ENCODE measurements at places on chromosomes 12 and 14.

DNA sequence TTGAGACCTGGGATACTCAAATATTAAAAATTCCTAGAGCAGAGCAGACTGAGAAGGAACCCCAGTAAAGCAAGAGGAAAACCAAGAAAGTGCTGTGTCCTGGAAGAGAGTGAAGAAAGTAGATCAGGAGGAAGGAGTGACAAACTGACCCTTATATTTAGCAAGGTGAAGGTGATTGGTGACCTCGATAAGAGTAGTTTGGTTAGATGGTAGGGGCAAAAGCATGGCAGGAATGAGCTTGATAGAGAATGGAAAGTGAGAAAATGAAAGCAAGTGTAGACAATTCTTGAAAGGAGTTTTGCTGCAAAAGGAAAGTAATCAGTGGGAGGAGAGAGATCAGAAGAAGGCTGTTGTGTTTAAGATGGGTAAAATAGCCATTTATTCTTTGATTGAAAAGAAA lies 51.1 kb downstream of the RASSF8 start:
- no peak for DNase-seq

GRCh38 chr12:15886372-15887042 lies 4.3 kb downstream of the STRAP start:
- no peak for DNase-seq

DNA sequence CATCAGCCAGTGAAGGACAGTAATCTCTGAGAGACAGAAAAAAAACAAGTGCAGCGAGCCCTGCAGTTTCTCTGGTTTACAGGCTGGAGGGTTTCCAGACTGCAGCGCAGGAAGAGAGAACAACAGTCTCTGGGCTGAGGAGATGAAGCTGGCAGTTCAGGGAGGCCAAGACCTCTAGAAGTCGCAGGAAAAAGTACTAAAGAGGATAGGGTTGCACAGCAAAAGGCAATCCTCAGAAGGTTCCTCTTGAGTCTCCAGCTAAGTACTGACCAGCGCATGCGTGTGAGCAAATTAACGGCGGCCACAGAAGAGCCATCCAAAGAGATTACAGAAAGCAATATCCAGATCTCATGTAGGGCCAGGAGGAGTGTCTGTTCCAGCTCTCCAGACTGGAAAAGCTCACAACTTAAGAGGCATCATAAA lies 12.2 kb upstream of the CCDC60 start:
- DNase-seq, result no peak

GRCh38 chr12:16358878-16359277 lies 11.4 kb downstream of the MGST1 start:
- no peak for DNase-seq

DNA sequence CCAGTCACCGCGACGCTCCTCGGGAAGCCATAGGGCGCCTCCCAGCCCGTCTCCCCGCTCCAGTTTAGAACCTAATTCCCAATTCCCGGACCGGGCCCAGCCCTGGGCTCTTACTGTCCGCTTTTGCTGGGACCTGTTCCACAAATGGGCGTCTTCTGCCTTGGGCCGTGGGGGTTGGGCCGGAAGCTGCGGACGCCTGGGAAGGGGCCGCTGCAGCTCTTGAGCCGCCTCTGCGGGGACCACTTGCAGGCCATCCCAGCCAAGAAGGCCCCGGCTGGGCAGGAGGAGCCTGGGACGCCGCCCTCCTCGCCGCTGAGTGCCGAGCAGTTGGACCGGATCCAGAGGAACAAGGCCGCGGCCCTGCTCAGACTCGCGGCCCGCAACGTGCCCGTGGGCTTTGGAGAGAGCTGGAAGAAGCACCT lies 797 bp downstream of the UNG start:
- DNase-seq, result peak; percentile 36

DNA sequence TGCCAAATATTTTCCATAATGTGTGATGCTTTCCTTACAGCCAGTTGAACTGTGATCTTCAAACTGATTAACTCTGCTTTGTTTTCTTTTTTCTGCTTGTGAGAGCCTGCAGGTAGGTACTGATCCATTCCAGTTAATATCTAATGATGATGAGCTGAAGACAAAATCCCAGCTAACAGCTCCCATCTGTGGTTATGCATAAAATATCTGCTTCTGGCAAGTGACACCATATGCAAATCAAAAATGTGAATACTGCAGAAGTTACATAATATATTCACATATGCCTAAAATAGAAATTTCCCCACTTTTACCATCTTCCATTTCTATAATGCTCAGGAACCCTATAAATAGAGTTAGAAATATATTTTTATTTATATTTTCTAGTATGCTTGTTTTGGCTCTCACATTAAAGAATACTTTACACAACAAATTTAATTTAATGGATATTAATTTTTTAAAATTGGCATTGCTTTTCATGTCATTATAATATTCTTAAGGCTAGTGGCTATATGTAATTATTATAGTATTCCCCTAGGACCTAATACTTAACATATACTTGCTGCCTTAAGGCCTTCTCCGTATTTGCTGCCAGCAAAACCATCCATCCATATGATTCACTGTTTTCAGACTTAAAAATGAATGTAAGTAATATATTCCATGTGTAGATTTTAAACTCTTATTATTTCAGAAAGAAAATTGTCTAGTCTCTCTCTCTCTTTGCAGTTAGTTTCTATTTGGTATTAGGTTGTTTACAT lies 83.8 kb downstream of the CCER1 start:
- DNase-seq, result no peak

DNA sequence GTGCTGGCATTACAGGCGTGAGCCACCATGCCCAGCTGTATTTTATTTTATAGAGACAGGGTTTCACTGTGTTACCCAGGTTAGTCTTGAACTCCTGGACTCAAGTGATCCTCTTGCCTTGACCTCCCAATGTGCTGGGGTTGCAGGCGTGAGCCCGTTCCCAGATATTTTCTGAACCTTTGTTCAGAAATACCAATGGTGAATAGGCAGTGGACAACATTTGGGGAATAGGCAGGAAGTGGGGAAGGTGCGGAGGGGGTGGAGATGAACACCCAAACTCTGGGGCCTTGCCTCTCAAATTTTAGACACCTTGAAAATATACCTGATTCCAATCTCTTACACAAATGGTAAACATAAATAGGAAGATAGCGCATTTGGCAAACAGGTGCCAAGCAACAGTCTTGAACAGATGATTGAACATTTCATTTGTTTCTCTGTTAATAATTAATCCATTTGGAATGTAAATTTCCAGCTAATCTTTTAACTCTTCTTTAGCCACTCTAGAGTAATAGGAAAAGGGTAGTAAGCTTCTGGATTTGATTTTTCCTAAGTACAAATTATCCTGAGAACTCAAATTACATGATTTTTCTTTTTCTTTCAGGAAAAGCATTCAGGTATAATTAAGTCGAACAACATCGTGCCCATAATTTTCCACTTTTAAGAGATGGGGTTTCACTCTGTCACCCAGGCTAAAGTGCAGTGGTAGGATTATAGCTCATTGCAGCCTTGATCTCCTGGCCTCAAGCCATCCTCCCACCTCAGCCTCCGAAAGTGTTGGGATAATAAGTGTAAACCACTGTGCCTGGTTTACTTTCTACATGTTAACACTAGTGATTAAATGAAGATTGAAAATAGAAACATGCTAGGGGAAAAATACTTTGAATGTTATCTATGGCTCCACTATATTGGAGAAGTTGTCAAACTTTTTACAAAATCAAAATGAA lies 22.9 kb upstream of the RNF34 start:
- DNase-seq, result no peak

- no peak for DNase-seq
Observed at GRCh38 chr12:50661300-50662115, 102.4 kb upstream of the ATF1 start.

DNA sequence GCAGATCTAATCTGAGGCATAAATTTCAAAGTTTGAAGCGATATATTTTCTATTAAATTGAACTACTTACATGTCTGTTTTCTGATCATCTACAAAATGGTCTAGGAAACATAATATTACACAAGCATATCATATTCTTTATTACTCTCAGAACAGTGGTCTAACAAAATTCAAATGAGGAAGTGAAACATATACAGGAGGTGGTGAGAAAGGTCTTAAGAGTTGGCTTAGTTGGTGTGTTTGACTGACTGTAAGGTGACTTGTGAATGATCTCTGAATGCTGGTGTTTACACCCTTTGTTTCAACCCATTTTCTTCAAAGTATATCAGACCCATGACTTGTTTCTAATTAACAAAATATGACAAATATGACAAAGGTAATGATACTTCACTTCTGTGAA lies 1156.8 kb downstream of the SLC16A7 start:
- no peak for DNase-seq

- DNase-seq, result no peak
Observed at GRCh38 chr14:85653029-85653428, 123.1 kb downstream of the FLRT2 start.

- no peak for DNase-seq
Observed at GRCh38 chr12:118061873-118062843, 1.2 kb upstream of the WSB2 start.

DNA sequence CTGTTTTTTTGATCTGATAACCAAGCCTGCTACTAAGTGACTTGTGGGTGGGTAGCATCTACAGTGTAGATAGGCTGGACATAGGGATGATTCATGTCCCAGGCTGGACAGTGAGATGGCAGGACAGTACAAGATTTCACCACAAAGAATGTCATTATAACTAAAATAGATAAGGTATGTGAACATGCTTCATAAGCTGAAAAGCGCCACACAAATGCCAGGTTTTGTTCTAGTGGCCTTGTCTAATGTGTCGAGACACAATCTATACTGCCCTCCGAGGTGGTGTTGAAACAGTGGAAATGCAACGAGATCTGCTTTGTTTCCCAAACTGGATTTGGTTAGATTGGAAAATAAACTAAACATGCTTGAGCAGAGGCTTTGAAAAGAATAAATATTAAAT lies 4.4 kb downstream of the LGALS3 start:
- no peak for DNase-seq

DNA sequence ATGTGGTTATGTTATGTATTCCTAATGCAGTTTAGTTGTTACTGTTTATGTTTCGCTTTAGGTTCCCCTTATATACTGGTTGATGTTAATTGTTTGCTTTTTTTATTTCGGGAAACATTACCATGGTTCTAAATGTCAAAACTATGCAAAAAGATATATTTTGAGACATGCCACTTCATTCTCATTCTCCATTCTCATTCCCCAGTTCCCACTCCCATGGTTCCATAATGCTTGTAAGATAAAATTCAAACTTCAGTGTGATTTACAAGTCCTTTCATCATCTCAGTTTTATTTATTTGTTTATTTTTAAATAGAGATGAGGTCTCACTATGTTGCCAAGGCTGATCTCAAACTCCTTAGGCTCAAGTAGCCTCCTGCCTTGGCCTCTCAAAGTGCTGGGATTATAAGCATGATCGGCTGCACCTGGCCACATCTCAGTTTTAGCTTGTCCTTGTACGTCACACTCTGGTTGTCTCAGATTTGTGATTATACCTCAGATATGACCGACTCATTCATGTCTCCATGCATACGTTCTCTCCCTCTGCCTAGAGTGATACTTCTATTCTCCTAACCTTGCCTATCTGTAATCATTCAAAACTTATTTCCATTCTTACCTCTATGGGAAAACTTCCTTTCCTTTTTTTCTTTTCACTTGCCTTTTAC lies 407.8 kb upstream of the RGS6 start:
- DNase-seq, result no peak

- no peak for DNase-seq
Observed at GRCh38 chr12:48004053-48004941, at the start of gene COL2A1. Gene COL2A1 (minus strand): TSS chr12:48004476. CDS start chr12:48004321, 155 bp downstream.
